Brain microvascular endothelial cell (primary cell): ENCODE measurements at places on chromosomes 5 and 9.

GRCh38 chr9:134440636-134441226 lies 114.5 kb downstream of the RXRA start:
- DNase-seq: no peak

DNA sequence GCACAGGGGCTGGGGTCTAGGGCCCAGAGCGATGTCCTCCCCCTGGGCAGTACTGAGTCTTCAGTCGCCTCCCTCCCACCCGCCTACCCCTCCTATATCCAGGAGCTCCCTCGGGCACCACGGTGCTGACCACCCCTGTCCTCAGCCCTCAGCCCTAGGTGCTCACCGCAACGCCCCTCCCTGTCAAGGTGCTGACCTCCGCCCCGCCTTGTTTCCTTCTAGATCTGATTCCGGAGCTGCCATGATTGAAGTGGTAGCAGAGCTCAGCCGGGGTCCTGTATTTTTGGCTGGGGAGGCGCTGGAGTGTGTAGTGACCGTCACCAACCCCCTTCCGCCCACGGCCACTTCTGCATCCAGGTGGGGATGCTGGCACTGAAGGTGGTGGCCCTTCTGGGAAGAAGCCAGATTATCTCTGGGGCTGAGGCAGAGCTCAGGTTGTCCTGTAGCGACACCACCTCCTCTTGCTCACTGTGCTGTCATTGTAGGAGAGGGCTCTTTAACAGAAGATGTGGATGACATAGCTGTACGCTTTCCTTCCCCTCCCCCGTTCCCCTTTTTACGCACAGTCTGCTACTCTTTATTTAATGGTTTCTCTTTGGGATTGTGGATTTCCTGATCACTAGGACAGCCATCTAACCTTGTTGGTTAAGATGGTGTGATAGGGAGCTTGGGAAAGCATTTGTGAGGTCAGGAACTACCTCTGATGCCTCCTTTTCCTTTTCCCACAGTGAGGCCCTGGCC lies 598 bp downstream of the RGP1 start:
- DNase-seq: no peak

- DNase-seq: no peak
Measured at GRCh38 chr5:13944560-13945199, at the start of gene DNAH5. Gene DNAH5, minus strand, starts transcription at chr5:13944688. Its CDS starts 250 bp downstream, at chr5:13944438.

DNA sequence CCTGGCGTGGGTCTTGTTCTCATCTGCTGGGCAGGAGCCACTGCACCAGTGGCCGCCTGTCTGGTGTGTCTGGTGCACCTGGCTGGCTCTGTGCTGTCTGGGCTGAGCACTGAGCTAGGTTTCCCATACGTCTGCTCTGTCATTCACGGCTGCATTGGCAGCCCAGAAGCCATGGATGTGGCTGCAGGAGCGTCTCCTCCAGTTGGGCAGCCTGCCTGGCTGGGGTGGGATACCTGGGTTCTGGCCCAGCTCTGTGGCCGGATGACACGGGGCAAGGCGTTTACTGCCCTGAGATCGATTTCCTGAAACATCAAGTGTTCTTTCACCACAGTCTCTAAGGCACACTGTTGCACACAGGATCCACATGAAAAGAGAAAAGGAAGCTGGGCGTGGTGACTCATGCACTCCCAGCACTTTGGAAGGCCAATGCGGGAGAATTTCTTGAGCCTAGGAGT lies 25.5 kb upstream of the SLC25A51 start:
- DNase-seq: peak; percentile 74

GRCh38 chr9:87862536-87863268 lies 20.0 kb upstream of the SPATA31E1 start:
- DNase-seq: peak; percentile 84

DNA sequence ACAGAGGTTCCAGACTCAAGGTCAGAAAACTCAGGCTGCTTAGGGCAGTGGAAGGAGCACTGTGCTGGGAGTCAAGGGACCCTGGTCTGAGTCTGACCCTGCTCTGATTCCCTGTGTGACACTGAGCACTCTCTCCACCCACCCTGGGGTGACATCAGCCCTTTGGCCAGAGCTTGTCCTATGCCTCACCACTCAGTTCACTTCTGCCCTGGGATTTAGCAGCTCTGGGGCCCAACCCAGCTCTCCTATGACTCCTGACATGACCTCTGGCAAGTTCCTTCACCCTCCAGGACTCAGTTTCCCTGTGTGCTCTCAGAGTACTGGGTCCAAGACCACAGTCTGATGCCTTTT lies 63.9 kb downstream of the FAM114A2 start:
- DNase-seq: no peak

DNA sequence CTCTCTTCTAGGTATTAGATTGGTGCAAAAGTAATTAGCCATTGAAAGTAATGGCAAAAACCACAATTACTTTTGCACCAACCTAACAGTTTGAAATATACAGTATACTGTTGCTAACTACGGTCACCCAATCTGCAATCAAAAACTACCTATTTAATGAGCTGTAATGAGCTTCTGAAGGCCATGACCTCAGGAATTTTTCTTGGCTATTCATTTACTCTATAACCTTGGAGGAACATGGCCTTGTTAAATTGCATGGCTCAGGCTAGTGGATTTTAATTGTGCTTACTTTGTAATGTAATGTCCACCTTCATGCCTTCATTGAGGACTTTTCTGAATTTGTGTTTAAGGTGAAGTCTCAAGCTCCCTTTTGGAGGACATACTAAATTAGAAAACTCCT lies 24.7 kb downstream of the DNAH5 start:
- no peak for DNase-seq

DNA sequence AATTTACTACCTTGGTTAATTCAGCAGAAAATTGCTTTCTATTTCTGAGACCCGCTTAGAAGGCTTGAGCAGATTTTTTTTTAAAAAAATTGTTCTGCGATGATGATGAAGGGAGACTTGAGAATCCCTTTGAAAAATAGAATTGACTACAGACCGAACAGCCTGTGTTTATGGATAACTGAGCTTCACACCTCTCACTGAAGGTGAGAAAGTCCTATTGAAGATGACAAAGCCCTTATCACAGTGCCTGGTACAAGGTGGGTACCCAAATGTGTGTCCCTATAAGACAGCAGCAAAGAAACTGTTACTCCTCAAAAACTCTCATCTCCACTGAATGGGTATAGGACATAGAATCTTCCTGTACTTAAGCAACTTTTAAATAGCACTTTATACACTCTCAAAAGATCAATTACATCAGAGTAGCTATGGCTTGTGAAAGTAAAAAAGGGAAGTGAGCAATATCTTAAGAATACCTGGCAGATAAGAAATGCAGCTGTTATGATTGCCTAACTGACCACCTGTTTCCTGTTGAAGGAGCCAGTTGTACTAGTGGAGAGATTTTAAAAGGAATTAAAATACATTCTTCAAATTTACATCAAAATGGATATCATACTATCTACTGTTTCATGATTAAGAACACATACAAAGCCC lies 419.7 kb downstream of the CHSY3 start:
- peak; percentile 18 for DNase-seq

- no peak for DNase-seq
Measured at GRCh38 chr5:153485641-153486040, 4.8 kb upstream of the GRIA1 start.

- DNase-seq: no peak
Measured at GRCh38 chr5:134507452-134507851, 18.0 kb upstream of the JADE2 start.

- no peak for DNase-seq
Measured at GRCh38 chr9:295576-295975, 80.9 kb downstream of the DOCK8 start.

DNA sequence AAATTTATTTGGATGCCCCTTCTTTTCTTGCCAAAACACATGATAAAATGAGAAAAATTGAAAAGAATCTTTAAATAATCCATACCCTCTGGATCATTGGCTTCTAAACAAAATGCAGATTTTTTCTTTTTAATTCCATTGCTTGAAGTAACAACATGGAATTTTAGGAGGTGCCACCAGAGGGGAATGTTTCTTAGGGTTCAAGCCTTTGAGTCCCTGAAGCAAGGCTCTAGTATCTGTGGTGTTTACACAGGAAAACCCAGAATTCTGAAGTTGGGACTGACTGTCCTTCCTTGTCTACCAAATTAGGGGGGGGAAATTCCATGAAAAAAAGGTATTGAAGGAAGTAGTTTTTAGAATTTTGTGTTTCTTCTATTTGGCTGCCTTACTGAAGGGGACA lies 69.4 kb downstream of the LMNB1 start:
- no peak for DNase-seq

DNA sequence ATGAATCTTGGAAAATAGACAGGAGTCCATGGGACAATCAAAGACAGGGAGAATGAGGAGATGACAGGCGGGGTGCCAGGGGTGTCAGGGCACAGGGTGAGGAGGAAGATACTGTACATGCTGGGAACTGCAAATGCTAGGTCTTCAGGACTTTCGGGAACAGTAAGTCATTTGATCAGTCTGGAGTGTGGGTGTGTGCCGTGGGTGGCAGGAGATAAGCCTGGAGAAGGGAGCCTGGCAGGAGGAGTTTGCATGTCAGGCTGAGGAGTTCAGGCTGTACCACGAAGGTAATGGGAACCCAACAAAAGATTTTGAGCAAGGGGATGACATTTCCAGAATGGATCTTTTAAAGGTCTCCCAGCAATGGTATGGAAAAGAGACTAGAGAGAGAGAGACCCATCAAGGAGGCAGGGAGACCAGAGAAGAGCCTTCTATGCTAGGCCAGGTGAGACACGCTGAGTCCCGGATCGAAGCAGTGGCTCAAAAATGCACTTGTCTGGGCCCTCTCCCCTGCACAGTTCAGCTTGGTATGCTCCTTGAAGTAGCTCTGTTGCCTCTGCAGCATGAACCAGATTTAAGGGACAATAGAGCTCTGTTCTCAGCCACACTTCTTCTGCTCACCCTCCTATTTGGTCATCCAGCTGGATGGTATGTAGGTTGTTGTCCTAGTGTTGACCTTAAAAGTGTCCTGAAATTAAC lies 77.0 kb upstream of the FER start:
- no peak for DNase-seq

DNA sequence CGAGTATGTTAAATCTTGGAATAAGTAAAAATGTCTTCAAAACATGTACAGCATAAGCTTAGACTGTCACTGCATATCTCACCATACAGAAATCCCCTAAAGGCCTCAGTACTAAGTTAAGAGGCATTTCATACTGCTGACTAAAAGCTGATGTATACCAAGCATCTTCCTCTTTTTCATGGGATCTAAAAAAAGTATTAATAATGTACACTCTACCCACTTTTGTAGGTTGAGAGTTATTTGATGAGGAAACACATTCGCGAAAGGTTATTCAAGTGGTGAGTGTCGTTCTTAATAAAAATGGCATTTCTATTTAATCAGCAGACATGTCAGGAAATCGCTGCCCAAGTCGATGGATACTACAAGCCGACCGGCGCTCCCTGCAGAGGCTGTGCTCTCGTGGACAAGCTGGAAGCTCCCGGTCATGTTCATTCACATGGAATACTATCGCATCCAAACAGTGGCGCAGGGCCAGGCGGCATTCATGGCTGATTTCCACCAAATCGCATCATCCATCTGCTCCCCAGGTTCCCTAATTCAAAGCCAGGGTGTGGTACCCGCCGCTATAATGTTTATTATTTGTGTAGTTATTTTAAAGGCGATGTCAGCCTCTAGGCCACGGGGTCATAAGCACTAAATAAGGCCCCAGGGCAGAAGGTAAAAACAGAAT lies 724 bp downstream of the SGTB start:
- peak; percentile 73 for DNase-seq

GRCh38 chr9:134333874-134334581 lies 7.8 kb downstream of the RXRA start:
- DNase-seq: no peak

- DNase-seq: peak; percentile 81
Measured at GRCh38 chr5:141681695-141682641, at the start of gene ARAP3. Gene ARAP3, minus strand, starts transcription at chr5:141682230. Its CDS starts 1,744 bp downstream, at chr5:141680486.

GRCh38 chr5:45288746-45289145 lies 407.4 kb downstream of the HCN1 start:
- no peak for DNase-seq

GRCh38 chr5:126884269-126884819 lies 107.4 kb downstream of the LMNB1 start:
- peak; percentile 95 for DNase-seq

GRCh38 chr5:130289132-130290088 lies 385.1 kb downstream of the CHSY3 start:
- no peak for DNase-seq

DNA sequence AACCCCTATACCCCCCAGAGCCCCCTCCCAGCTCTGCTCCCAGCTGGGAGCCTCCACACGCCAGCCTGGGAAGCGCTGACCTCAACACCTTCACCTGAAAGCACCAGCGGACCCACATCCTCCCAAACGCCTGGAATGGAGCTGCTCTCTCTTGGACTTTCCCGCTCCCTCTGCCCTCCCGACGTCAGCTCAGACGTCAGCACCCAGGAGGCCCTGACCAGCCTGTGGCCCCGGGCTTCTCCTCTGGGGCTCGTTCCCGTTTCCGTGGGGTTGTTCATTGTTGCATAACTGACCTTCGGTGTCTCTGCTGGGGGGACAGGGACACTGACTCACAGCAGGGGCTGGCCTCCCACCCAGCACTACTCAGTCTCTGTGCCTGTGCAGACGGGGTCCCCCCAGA lies 35.0 kb upstream of the SLC6A3 start:
- no peak for DNase-seq
